ENCODE measurements at places on chromosomes 3 and 15. TPM values are rescaled to one million over a fixed set of nuclear protein-coding genes. Genes with fewer than 3 reads are reported as not detected.

The TMEM45A gene
- 0.15 TPM for total RNA-seq

- DNase-seq: no peak
These were observed 77.9 kb upstream of the CCNL1 start for GRCh38 chr3:157237886-157238285.

DNA sequence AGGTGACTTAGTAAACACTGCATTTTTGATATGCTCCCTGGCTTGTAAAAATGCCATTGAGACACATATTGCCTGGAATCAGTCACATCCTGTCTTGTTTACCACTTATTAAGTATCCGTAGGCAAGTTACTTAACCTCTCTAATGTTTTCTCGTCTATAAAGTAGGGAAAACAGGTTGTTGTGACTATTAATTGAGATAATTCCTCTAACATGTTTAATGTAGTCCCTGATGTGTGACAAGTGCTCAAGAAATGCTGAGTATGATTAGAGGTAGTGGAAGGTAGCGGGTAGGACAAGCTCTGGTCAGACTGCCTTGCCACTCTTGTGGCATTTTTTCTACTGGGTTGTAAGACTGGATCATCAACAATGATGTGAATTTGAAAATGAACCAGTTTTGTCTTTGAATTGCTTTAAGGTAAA, 54.1 kb downstream of the NFKBIZ start:
- DNase-seq: no peak

GRCh38 chr15:77909182-77909940, 168.2 kb downstream of the TBC1D2B start:
- peak; percentile 4 for DNase-seq

DNA sequence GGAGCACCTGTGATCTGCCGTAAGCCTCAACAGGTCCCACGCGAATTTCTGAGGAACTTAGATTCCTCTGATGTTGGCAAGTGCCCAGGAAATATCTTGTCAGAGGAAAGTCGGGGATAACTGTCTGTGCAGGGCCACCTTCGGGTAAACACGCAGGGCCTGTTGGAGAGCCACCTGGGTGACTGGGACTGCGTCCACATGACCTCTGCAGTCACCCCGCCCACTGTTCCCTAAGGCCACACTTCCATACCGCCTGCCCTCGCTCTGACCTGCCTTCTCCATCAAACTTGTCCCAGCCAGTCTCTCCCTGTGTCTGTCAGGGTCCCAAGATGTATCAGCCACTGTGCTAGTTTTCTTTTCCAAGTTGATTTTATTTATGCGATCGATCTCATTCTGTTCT, 28.7 kb downstream of the BFSP2 start:
- DNase-seq: no peak

All from B cell (primary cell).